Neural crest cell (in vitro differentiated cells): ENCODE measurements at places on chromosomes 16 and 17.

DNA sequence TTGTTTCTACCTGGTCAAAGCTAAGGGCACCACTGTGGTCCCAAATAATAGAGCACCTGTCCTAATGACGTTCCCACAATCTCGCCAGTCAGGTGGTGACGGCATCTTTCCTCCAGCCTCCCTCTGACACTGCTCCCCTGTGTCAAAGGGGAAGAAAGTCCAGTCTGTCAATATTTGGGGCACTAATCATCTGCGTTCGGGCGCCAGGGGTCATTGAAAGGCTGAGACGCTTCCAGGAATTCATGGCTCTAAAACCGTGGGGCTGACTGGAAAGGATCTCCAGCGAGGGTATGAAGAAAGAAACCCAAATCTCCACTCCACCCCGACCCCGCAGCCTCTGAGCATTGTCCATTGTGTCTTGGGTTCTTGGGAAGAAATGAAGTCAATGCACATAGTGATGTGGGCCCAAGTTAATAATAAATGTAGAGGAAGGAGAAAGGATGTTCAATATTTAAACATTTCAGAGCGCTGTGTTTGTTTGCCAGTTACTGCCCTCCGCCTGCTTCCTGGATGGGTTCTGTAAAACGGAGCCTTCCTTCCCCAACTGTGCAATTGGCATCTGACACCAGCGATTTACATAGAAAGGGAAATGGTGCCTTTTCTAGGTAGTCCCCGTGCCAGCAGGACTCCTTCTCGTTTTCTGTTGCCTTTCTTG, 103.2 kb downstream of the SOCS1 start:
- DNase-seq: no peak

DNA sequence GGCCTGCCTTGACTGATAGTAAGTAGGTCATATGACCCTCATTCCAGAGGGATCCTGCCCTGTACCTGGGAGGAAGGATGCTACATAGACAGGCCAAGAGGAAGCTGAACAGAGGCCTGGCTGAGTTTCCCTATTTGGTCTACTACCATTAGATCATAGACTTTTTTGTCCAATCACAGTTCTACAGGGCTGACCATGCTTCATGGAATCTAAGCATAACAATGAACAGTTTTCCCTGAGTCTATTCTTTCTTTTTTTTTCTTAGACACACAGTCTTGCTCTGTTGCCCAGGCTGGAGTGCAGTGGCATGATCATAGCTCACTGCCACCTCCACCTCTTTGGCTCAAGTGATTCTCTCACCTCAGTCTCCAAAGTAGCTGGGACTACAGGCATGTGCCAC, 3.9 kb downstream of the GPR179 start:
- no peak for DNase-seq

DNA sequence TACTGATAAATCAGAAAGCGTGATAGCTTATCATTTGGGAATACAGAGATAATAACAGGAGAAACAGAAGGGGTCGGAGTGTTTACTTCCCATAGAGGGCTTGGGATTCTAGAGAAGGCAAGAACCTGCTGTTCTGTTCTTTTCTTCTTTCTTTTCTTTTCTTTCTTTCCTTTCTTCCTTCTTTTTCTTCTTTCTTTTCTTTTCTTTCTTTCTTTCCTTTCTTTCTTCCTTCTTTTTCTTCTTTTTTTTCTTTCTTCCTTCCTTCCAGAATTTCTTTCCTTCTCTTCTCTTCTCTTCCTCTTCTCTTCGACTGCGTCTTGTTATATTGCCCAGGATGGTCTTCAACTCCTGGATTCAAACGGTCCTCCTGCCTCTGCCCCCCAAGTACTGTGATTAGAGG, 18.3 kb downstream of the CNEP1R1 start:
- DNase-seq: no peak

- no peak for DNase-seq
Observed at GRCh38 chr16:12324152-12324551, 347.6 kb downstream of the SNX29 start.

GRCh38 chr16:8859913-8860881, 8.6 kb downstream of the CARHSP1 start:
- no peak for DNase-seq

- no peak for DNase-seq
Observed at GRCh38 chr16:15576960-15577958, 65.7 kb downstream of the MARF1 start.

DNA sequence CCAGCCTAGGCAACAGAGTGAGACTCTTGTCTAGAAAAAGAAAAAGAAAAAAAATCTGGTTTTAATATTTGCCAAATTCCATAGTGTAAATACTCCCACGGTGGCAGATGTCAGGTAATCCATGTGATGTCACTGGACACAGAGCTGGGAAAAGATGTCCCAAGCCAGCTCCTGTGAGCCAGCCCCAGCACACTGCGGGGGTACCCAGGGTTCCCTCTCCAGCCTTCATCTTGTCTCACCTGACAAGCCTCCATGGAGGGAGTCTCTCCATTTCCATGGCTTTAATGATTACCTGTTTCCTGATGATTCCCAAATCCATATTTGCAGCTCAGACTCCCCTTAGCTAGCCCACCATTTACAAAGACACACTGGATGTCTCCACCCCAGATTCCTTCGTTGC, 4.6 kb downstream of the CD300LB start:
- no peak for DNase-seq

- DNase-seq: no peak
Observed at GRCh38 chr16:87648236-87648635, 45.9 kb downstream of the JPH3 start.

- no peak for DNase-seq
Observed at GRCh38 chr17:34709158-34709754, 129.9 kb downstream of the TMEM132E start.

GRCh38 chr17:70295731-70296130, 126.4 kb downstream of the KCNJ2 start:
- DNase-seq: no peak

- no peak for DNase-seq
Observed at GRCh38 chr16:56558024-56558747, 6.7 kb upstream of the MT4 start.

GRCh38 chr16:89958068-89958467, 9.5 kb downstream of the DEF8 start:
- peak; percentile 35 for DNase-seq
